ENCODE measurements at places on chromosomes 5 and 9.

DNA sequence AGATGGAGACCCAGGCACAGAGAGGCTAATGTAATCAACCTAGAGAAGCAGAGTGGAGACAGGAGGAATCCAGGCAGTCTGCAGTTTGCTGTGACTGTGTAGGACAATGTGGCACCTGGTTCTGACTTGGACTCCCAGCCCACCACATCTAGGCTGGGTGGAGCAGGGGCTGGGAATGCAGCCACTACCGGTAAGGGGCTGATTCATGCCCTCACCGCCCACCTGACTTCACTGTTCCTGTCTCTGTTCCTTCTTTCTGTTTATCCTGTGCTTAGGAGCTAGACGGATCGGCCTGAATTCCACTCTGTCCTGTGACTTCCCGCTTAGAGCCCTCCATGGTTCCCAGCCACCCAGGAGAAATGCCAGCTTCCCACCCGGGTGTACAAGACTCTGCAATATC lies 2.6 kb downstream of the PDLIM4 start:
- DNase-seq, result no peak

DNA sequence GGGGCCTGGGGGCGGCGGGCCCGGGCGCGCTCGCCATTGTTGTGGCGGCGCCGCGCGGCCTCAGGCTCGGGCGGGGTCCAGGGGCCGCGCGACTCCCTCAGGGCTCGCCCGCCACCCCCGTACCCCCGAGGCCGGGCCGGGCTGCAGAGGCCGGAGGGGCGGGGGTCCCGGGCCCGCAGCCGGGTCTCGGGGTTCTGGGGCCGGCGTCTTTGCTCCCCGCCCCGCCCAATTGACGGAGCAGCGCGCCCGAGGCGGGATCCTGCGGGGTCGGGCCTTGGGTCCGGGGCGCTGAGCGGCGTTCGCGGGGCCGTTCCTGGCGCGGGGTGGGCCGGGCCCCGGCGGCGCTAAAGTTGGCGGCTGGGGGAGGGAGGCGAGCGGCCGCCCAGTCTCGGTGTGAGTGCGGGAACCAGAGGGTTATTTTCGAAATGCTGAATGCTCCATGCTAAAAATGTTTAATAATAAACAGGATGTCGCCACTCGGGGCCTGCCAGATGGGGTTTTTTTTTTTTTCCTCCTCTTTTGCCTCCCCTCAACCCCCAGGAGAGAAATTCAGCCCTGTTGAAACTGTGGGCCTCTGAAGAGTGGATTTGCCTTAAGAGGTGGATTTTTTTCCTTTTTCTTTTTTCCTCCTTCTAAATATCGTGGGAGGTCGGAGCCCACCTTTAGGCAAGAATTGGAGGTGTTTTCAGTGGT lies 724 bp downstream of the PRRC2B start:
- DNase-seq, result peak; percentile 44

DNA sequence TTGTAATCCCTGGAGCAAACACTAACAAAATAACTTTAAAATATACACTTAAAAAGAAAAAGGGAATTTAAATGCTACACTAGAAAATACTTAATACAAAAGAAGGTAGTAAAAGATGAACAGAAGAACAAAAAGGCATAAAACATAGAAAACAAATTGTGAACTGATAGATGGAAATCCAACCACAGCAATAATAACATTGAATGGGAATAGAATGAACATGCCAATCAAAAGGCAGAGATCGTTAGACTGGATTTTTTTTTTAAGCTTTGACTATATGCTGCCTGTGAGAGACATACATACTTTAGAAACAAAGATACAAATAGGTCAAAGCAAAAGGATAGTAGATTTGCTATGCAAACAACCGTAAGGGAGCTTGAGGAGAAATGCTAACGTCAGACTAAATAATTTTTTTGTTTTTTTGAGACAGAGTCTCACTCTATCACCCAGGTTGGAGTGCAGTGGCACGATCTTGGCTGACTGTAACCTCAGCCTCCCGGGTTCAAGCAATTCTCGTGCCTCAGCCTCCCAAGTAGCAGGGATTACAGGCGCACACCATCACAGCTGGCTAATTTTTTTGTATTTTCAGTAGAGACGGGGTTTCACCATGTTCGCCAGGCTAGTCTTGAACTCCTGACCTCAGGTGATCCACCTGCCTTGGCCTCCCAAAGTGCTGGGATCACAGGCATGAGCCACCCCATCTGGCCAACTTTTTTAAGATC lies 6.5 kb downstream of the ABO start:
- no peak for DNase-seq

DNA sequence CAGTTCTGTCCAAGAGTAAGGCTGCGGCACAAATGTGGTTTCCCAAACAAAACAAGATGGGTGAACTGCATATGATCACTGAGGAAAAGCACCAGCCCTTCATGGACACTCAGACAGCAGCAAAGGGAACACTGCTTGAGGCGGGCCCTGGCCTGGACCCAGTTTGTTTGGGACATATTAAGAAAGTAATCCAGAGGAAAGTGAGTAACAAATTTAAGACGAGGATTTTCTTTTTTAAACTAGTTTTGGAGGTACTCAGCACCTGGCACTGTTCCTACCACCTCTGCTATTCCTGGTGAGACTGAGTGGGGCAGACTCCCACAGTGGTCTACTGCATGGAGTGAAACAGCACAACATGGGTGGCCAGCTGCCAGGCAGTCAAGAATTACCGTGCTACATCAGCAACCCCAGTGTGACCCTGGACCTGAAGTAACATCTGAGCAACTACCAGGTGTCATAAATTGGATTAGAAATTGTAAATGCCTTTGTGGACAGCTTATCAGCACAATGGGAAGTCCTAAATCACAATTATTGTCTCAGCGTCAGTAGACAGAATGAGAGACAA lies 28.5 kb downstream of the P4HA2 start:
- no peak for DNase-seq

DNA sequence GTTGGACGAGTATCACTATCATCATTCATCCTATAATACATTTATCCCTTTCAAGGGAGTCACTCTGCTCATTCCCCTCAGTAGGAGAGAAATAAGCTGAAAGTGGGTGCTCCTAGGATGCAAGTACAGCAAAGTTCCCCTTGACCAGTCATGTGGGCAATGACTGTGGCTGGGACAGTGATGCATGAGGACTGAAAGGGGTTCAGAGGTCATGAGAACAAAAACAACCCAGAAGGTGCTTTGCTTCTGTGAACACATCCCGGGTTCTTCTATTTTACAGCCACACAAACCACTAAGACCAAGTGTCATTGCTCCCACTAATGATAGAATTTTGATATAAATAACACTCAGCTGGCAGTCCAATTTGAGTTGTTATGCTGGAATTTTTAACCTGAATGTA lies 177.8 kb upstream of the ADCY2 start:
- no peak for DNase-seq

DNA sequence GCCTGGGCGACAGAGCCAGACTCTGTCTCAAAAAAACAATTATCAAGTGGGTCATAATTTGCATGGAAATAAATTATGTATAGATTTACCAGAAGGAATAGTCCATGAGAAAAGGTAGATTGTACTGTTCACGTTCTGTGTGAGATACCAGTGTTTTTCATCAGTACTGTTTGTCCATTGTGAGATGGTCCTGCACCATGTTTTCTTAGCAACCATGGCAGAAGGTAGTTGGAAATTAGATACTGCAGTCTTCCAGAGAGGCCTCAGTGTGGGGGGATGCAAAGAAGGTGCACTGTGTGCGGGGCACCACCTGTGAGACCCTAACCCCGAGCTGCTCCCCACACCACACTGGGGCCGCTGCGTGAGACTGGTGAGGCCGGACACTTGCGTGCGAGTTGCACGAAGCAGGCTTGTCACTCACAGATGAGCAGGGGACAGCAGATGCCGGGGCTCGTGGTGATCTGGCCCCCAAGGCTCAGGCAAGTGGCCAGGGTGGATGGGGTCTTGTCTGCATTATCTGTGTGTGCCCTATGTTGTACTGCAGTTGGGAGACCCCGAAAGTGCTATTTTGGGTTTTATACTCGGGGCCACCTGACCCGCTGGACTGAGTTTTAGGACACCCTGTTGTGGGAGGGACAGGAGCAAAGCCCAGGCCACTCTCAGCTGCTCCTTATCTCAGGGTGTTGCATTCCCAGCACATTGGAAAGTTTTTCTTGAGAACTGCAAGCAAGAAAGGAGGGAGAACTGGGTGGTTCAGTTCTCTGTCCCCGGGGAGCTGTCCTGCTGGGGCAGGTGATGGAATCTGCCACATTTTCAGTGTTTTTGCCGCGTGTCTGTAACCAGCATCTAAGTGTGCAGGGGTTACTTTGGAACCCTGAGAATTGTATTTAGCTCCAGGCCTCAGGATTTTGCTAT lies 61.9 kb downstream of the EHMT1 start:
- no peak for DNase-seq

GRCh38 chr9:95620722-95621121 lies 104.0 kb upstream of the PTCH1 start:
- no peak for DNase-seq

GRCh38 chr5:65479527-65479926 lies 2.2 kb downstream of the ADAMTS6 start:
- no peak for DNase-seq

GRCh38 chr9:126504977-126505455 lies 108.7 kb upstream of the LMX1B start:
- no peak for DNase-seq

- DNase-seq, result no peak
Measured at GRCh38 chr5:179139936-179140235, 79.7 kb downstream of the ZNF354C start.

- peak; percentile 87 for DNase-seq
Measured at GRCh38 chr5:174724484-174725260, at the start of gene MSX2. TSS of gene MSX2 (plus strand) at chr5:174724582. CDS start at chr5:174724660, 78 bp downstream.

DNA sequence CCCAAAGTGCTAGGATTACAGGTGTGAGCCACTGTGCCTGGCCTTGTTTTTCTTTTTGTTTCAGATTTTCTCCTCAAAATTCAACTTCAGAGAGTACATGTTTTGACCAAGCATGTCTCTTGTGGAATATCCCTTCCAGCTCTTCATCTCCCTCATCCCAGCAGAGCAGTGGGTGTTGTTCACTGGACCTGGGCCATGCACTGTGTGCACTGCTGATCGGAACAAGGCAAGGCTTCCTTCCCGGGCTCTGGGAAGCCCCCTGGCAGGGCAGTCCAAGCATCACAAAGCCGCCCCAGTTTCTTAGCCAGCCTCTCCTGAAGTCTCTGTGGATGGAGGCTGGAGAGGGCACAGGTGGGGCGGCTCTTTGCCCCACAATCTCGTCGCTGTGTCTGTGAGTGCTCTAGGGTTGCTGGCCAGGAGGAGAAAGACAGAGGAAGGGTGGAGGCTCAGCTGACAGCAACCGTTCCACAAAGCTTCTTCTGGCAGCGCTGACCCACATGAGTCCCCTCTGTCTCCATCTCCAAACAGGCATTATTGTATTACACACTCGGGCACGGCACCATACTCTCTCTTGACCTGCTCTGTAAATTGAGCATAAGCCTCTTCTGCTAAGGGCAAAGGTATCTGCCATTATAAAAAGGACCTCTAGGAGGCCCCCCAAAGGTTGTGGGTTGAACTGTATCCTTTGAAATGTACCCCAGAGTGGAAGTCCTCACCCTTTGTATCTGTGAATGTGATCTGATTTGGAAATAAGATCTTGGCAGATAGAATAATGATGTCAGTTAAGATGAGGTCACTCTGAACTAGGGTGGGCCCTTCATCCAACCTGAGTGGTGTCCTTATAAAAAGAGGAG lies 89.6 kb downstream of the TARS1 start:
- DNase-seq, result no peak

- no peak for DNase-seq
Measured at GRCh38 chr9:21174671-21175070, 8.2 kb upstream of the IFNA21 start.

GRCh38 chr5:123456242-123456641 lies 33.0 kb upstream of the CEP120 start:
- DNase-seq, result no peak

Measured in fibroblast of skin of right quadriceps (primary cell).